ENCODE measurements at places on chromosomes 2 and 18.
A peak's percentile ranks its signal among the peaks of the same experiment; 100 is the strongest.

DNA sequence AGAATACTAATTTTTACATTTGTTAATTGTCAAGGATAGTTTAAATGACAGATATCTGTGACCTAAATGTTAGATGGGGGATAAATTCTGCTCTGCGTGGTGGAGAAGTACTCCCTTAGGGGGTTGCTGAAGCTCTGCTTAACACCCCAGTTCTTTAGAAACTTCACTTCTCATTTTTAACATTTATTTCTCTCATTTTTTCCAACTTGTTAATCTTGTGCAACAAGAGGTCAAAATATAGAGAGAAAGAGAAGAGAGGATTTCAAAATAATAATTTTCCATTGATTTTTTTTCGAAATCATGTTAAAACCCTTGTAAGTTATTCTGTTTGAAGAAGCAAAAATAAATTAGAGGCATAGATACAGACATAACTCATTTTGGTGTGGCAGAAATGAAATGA is 61.3 kb upstream of the SLC8A1 start:
- DNase-seq, result no peak

GRCh38 chr18:55384551-55385275 is 203.3 kb downstream of the TCF4 start:
- DNase-seq, result no peak

- DNase-seq, result no peak
These were observed 44.3 kb upstream of the TMEM87B start for GRCh38 chr2:112010751-112011150.

GRCh38 chr2:102137138-102137537 is 5.4 kb upstream of the IL1R1 start:
- no peak for DNase-seq

- no peak for DNase-seq
These were observed 387.2 kb upstream of the CWC22 start for GRCh38 chr2:180394305-180394704.

GRCh38 chr2:61404438-61404837 is 66.4 kb downstream of the USP34 start:
- DNase-seq, result no peak

- no peak for DNase-seq
These were observed 107.7 kb downstream of the BCL11A start for GRCh38 chr2:60445684-60446179.

DNA sequence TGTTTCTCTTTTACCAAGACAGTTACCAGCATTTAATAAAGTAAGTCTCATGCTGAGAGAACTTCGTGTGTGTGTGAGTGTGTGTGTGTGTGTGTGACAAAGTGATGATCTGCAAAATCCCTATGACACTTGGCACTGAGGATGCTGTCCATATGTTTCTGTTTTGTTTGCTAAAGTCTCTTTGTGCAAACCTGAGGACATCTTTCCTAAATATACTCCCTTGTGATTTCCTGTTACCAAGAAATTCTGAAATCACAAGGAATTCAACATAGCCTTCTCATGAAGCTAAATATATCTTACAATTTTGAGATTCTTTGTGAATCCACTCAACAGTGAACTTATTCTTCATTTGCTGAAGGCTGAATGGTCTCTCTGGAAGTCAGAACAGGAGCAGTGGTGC is 1359.7 kb upstream of the NRXN1 start:
- DNase-seq, result no peak

DNA sequence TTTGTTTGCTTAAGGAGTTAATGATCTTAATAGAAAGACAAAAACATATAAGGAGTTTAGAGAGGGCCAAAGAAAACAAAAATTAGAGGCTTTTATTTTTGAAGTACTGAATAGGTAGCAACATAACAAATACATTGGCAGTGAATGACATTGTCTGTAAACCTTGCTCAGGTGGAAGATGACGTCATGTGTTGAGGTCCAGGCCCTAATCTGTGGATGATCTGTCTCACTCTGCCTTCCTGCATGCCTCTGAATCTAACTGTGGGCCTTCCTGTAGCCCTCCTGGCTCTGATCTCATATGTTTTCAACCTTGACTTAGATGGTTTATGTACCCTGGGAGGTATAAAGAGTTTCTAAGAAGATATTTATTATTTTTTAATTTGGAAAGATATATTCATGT is 58.1 kb upstream of the DYNAP start:
- no peak for DNase-seq

DNA sequence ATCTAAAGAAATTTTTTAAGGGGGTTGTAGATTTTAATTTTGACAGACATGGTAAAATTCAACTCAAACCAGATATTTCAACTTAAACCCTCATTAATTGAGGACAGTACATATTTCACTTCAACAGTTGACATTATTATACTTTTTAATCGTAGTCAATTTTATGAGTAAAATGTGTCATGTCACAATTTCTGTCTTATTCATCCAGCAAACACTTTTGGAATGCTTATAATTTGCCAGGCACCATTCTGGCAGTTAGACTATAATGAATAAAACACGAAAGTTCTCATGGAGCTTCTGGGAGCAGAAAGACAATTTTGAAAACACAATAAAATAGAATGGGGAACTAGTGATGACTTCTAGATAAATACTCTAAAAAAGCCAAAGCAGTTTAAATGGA is 1094.8 kb downstream of the SUCLG1 start:
- no peak for DNase-seq

- DNase-seq, result no peak
These were observed 92.8 kb upstream of the BARD1 start for GRCh38 chr2:214902286-214902685.

- DNase-seq, result no peak
These were observed 713.9 kb downstream of the CPS1 start for GRCh38 chr2:211270257-211270656.

DNA sequence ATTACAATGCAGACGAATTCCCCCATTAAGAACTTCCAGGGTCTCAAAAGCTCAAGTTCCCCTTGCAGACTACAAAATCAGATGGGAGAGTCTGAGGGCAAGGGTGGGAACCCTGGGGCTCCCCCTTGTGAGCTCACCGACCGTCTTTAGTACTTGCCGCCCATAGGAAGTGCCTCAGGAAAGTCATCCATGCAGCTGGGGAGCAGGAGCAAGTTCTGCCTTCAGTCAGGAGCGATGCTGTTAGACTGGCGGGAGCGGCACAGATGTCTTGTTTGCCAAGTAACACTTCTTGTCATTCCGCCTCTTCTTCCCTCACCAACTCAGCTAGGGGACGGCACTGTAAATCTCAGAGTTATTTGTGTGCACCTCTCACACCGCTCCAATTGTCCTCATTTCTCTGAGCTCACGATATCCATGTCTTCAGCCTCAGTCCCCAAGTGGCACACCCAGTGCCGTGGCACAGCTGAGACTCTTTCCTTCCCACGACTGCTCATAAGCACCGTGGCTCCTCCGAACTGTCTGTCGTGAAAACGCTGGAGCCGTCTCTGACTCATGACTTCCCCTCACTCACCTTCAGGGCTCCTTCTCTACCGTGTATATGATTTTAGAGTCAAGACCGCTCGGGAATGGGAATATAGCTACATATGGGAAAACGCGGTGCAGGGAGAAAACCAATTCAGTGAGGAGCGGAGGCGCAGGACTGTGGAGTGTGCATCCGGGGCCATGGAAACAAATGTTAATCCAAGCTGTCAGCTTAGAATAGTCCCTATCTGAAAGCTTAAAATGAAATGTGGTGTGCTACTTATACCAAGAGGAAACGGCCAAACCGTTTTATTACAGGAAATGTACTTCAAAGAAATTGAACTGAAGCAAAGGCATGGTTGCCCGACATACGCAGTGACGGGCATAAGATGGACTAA is 34.0 kb downstream of the UXS1 start:
- peak; percentile 61 for DNase-seq

DNA sequence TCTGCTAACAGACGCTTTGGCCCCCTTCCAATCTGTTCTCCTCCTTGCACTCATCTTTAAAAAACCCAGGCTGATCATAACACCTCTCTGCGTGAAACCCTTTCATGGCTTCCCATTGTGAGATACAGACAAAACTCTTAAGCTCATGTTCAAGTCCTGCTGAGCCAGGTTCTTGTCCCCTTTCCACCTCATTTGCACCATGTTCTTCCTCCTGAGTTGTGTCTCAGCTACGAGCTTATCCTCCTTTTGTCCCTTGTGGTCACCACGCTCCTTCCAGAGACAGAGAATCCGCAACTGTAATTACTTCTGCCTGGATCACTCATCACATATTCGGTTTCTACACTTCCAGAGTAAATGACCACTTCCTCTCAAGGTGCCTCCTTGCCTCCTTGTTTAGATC is 238.8 kb downstream of the ACTR3 start:
- no peak for DNase-seq

- DNase-seq, result no peak
These were observed 67.8 kb downstream of the COA5 start for GRCh38 chr2:98540536-98540935.

GRCh38 chr18:36663312-36663711 is 165.5 kb downstream of the TPGS2 start:
- no peak for DNase-seq

GRCh38 chr18:54223568-54224241 is 764 bp downstream of the MBD2 start:
- DNase-seq, result peak; percentile 12

DNA sequence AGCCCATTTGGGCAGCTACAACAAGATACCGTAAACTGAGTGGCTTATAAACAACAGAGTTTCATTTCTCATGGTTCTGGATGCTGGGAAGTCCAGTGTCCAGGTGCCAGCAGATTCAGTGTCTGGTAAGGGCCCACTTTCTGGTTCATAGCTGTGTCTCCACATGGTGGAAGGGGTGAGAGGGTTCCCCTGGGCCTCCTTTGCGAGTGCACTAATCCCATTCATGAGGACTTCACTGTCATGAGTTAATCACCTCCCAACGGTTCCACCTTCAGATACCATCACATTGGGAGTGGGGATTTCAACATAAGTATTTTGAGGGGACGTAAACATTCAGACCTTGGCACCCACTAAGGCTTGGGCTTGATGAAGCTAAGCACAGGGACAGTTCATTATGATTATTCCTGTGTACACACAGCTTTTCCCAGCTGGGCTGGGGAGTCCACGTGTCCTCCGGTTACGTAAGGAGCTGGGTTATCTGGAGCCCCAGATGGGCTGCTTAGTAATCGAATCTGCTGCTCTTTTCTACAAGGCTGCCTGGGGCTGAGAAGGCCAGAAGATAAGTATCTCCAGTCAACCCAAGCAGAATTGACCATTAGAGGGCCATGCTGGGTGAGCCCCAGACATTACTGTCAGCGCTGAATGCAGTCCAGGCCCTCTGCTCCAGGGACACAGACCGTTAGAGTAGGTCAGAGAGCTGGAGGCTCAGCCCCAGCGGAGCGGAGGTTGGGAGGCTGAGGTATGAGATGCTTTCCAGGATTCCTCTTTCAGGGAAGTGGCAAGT is 42.7 kb downstream of the EPAS1 start:
- no peak for DNase-seq
